ENCODE measurements at places on chromosomes 4 and X.

GRCh38 chrX:43481576-43481975 lies 174.5 kb upstream of the MAOA start:
- DNase-seq = no peak

DNA sequence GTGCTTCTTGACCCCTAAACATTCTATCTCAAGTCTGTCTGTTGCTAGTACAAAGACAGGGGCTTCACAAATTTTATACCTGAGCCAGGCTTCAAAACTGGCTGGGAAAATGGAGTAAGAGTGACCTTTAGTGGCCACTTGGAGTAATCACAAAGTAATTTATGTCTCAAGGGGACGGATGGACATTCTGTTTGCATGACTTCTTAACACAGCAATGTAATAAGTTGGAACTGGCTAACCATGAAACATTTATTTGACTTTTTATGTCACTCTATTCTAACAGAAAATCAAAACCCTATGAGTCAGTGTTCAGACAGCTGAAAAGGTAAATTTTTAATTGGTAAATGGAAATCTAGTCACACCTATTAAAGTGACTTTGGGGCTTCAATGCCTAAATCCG lies 600.6 kb downstream of the ANKRD50 start:
- no peak for DNase-seq

- no peak for DNase-seq
Observed at GRCh38 chr4:168864821-168865541, 145.1 kb downstream of the CBR4 start.

DNA sequence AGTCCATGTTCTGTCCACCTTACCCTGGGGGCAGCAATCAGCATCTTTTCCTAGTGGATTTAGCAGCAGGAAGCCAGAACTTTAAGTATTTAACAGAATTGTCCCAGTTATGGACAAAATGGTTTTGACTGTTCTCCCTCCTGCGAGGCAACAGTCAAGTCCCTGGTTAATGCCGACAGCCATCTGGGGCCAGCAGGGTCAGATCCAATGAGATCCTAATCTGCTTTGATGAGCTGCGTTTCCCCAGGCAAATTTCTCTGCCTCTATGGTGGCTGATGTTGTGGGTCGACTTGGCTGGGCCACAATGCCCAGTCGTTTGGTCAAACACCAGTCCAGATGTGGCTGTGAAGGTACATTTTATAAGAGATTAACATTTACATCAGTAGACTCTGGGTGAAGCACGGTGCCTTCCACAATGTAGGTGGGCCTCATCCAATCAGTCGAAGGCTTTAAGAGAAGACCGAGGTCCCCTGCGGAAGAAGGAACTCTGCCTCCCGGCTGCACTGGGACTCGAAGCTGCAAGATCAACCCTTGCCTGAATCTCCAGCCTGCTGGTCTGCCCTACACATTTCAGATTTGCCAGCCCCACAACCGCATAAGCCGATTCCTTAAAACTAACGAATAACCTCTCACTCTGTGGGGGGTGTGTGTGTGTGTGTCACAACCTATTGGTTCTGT lies 89.0 kb upstream of the C4orf50 start:
- no peak for DNase-seq

DNA sequence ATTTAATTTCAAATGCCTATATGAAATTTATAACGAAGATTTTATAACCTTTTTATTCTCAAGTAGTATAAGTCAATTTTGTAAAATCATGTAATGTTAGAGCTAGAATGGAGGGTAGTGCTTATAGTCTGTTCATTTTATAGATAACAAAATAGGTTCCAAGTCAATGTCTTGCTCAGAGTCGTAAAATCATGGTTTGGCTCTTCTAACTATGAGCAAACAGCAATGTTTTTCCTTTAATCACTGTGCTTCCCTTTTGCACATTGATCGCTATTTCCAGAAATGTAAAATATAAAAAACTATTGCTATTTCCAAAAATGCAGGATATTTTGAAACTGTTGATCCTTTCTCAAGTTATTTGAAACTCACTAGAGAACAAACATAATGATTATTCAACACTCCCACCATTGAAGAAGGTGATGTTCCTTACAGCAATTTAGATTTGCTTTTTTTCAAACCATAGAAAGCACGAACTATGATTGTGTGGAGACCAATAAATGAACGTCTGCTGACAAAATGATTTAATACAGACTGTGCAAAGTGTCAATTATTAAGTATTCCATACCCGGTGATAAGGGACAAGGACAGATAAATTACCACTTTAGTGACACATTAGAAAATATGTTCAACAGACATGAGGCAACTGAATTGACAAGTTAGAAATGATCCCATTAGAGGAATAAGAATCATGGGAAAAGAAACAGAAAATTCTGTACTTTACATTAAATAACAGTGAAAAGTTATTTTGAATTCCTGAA lies 412.1 kb upstream of the TECRL start:
- no peak for DNase-seq

DNA sequence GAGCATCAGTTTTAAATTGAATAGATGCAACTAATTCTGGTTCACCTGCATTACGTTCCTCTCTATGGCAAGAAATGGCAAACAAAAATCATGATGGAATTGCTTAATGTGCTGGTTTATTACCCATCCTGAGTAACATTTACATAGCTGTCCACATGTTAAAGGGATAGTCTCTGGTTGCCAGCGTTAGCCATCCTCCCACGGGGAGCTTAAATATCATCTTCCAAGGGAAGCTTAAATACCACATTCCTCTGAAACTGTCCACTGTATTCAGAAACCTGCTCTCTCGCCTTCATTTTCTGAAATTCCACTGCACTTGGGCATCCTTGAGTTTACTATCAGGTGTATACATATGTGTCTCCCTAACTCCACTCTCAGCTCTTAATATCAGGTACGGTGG lies 586.6 kb downstream of the TLL1 start:
- no peak for DNase-seq

- no peak for DNase-seq
Observed at GRCh38 chrX:69038816-69039215, 126.4 kb downstream of the PJA1 start.

- no peak for DNase-seq
Observed at GRCh38 chr4:140968371-140968770, 164.9 kb downstream of the RNF150 start.

DNA sequence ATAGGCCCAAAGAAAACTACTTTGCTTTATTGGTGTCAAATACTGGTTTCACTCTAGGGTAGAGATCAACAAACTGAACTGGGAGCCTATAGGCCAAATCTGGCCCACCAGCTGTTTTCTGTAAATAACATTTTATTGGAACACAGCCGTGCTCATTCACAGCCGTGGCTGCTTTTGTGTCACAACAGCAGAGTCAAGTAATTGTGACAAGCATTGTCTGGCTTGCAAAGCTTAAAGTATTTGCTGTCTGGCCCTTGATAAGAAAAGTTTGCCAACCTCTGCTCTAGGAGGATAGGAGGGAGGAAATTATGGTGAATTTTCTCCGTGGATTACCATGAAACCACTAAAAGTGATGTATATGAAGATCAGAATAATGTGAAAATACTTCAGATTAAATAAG lies 53.4 kb downstream of the GPAT3 start:
- no peak for DNase-seq

- DNase-seq = no peak
Observed at GRCh38 chr4:144298519-144298918, 158.0 kb upstream of the GYPA start.

- no peak for DNase-seq
Observed at GRCh38 chrX:151505796-151506195, 57.7 kb upstream of the PASD1 start.

- no peak for DNase-seq
Observed at GRCh38 chrX:13226214-13226613, 93.6 kb downstream of the ATXN3L start.

DNA sequence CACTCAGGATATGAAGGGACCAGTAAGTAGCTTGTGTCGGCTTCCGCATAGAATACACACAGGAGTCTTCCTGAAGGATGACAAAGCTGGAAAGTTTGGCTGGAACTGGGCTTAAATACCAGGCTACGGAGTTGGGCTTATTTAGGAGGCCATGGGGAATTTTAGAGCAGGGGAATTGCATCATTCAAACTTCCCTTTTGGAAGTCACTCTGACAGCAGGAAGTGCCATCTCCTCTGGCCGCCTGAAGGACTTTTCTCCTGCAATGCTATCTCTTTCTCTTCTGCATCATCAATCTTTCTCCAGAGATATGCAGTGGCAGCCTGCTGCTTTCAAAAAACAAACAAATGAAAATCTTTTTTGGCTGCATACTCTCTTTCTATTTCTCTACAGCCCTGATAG lies 48.4 kb upstream of the PAK3 start:
- DNase-seq = no peak

GRCh38 chrX:50152456-50152855 lies 48.4 kb downstream of the AKAP4 start:
- no peak for DNase-seq

DNA sequence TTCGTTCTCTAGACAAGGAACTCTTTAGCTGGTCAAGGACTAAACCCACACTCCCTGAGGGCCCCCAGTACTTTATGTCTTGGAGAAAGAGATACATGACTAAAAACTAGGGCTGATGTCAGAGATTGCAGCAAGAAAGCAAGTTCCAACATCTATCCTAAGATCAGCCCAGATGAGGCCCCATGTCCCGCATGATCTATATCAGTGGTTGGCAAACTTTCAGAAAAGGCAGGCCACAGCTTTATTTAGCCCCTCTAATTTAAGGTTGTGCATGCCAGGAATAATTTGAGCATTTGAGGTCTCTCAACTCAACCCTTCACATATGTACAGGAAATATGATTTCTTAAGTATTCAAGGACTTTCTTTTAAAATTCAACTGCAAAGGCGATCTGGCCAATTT lies 44.1 kb upstream of the FRMD7 start:
- no peak for DNase-seq

GRCh38 chr4:22719218-22719617 lies 26.5 kb downstream of the GBA3 start:
- no peak for DNase-seq

DNA sequence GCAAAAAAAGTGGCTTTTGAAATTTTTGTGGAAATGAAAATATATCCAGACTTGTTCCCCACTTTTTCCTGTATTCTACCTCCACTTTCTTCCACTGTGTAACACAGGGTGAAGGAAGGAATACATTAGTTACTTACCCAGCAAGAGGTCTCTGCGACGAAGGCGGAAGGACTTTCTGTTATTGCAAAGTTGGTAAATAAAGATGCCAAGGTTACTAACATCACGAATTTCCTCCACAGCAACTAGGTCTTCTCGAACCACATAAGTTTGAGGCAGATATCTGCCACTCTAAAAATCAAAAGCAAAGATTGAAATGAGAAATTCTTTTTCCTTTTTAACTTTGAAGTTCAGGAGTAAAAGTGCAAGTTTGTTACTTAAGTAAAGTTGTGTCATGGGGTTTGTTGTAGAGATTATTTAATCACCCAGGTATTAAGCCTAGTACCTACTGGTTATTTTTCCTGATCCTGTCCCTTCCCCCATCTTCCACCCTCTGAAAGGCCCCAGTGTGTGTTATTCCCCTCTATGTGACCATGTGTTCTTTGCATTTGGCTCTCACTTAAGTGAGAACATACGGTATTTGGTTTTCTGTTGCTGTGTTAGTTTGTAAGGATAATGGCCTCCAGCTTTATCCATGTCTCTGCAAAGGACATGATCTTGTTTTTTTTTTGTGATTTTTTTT lies 5.8 kb downstream of the ITM2A start:
- no peak for DNase-seq

DNA sequence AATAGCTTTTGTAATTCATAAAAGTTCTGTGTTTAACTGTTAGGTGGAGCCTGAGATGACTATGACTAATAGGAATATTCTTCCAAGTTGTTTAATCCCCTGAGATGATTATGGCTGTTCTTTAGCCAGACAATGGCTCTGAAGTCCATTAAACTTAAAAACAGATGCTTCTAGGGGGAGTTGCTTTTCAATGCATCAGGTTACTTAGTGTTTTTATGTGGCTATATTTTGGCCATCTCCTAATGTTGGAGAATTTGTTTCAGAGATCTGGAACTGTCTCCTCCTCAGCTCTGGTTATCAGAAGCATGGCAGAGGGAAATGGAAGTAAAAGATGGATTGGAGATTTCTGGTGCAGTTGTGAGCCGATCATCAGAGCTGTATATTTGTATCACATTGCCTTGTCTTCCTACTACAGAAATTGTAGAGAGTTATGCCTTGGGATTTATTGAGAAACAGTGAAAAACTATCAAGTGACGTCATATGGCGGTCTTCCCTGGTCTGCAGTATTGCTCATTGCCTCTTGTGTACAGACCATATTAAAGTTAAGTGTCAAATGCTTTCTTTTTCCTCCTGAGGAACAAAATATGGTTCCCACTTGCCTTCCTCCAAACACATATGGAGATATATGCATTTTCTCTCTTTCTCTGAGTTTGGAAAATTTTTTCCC lies 29.8 kb downstream of the SGMS2 start:
- DNase-seq = no peak

GRCh38 chrX:49876750-49877149 lies 2.5 kb upstream of the USP27X start:
- no peak for DNase-seq

- no peak for DNase-seq
Observed at GRCh38 chrX:19906293-19906692, 18.9 kb upstream of the SH3KBP1 start.

- no peak for DNase-seq
Observed at GRCh38 chr4:182175788-182176519, 67.2 kb upstream of the TENM3 start.

Measured in stimulated activated CD8-positive, alpha-beta memory T cell treated with anti-CD3 and anti-CD28 coated beads, Interleukin-7, amount 100 ng/mL, for 24 hours (primary cell).